Effector memory CD8-positive, alpha-beta T cell (primary cell): ENCODE measurements at places on chromosomes 12 and 14.

GRCh38 chr14:71591929-71592328 lies 340.3 kb upstream of the RGS6 start:
- no peak for DNase-seq

- DNase-seq: no peak
These were observed 145.1 kb downstream of the ACSS3 start for GRCh38 chr12:81222846-81223592.

GRCh38 chr12:95182868-95183415 lies 34.3 kb downstream of the FGD6 start:
- no peak for DNase-seq

GRCh38 chr14:33792009-33792719 lies 158.7 kb downstream of the EGLN3 start:
- DNase-seq: no peak

DNA sequence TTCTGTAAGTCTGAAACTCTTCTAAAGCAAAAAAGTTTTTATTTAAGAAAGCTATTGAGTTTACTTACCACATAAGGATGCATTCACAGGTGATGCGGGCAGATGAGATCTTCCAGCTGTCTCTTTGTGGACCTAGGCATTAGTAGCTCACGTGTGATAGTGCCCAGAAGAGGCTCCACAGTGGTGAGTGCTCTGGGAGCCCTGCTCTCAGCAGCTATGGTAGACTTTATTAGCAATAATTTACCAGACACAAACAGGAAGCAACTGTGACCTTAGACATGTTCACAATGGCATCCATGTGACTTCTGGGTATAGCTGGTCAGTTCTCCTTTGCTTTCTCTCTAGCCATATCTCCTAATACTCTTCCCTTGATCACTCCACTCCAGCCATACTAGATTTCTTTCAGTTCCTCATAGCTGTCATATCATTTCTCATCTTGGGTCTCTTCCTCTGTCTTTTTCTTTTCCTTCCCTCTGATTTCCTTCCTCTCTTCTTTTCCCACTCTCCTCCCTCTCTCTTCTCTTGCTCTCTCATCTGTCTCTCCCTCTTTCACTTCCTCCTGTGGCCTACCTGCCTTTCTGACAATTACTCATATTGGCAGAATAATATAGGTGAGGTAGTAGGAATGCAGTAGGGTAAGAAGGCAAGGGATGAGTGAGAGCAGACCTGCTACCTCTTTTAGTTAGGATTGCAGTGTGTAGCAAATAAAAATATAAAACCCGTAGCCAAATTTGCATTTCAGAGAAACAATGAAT lies 75.2 kb upstream of the SCAF11 start:
- no peak for DNase-seq

DNA sequence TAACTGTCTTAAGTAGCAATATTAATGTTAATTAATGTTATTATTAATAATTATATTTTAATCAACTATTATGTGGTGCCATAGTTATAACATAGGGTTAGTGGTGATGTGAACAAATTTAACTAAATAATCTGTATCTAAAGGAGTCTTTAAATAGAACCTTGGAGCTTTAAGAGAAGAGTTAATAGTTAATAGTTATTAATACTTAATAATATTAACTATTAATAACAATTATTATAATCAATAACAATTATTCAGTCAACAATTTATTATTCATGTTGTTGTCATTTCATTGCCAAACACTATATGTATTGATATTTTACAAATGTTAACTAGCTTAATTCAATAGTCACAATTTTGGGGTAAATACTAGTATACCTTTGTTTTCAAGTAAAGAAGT lies 58.2 kb downstream of the SLC16A7 start:
- no peak for DNase-seq

DNA sequence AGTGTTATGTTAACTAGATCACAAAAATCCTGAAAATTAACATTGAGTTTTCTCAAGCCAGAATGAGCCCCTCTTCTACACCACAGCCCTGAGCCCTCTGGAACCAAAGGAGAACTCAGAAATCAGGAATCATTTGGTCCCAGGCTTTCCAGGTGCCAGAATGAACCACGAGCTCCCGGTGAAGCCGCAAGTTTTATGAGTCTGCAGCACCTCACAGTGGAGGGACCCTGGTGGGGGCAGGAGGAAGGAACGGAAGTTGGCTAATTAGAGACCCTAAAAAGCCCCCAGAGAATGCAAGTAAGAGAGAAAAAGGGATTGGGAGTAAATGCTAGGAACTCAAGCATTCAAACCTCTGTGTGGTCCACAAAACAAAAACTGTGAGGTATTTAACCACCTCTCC lies 52.9 kb upstream of the BCL2L14 start:
- DNase-seq: no peak

- no peak for DNase-seq
These were observed 5.5 kb downstream of the ASIC1 start for GRCh38 chr12:50062728-50063460.

GRCh38 chr14:73696466-73697400 lies 17.5 kb downstream of the PNMA1 start:
- DNase-seq: no peak

GRCh38 chr12:29026419-29026818 lies 122.7 kb upstream of the FAR2 start:
- DNase-seq: no peak

- no peak for DNase-seq
These were observed 48.2 kb downstream of the FOXA1 start for GRCh38 chr14:37546621-37547447.

GRCh38 chr12:125852116-125852515 lies 786.9 kb downstream of the AACS start:
- no peak for DNase-seq

GRCh38 chr12:104873374-104873773 lies 84.7 kb downstream of the SLC41A2 start:
- DNase-seq: no peak

DNA sequence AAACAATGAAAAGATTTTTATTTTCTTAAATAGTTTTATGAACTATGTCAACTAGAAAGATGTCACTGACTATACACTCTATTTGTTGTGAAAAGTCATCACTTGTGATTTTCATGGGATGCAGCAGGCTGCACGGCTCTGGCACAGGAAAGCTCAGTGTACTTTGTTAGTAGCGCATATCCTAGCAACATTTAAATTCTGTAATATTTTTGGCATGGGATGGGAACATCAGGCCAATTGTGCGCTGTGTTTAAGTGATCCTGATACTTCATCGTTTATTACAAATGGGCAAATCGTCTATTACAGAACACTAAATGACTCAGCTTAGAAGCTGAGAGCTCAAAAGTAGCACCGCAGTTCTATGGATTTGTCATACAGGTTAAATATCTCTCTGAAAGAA lies 60.7 kb upstream of the SAV1 start:
- no peak for DNase-seq

DNA sequence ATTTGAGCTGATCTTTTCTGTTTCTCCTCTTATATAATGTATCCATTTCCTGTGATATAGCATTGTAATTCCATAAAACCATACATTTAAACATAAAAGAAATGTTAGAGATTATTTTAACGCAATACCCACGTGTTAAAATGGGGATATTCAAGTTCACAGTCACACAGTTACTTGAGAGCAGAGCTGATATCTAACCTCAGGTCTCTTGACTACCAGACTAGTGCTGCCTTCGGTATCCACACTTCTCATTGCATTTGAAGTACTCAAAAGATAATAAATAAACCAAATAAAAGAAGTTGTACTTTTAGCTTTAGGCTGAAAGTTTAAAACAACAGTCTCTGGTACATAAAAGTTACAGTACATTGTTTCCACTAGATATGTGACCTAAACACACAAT lies 2.9 kb downstream of the CLECL1 start:
- DNase-seq: no peak

DNA sequence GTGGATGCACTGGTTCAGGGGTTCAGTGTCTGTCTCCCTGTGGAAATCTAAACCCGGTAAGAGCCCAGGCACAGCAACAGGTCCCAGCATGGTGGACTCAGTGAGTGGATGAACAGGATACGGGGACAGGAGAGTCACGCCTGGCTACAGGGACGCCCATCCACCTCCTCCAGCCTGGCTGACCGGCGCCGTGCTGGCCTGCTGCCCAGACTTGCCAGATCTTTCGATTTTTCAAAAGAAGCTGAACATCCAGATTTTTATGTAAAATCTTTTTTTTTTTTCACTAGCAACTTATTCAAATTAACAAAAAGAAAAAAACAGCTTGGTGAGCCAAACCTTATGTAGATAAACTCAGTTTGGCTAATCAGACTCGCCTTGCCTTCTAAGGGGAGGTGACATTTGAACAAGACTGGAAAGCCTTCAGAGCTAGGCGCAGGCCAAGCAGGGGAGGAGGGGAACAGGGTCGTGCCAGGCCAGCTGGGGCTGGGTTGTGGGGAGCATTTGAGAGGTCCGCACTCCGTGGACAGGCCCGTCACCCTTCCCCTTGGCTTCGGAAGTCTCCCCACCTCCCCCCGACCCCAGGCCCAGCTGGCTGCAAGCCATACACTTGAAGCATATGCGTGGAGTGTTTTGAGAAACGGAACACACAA lies 87.8 kb upstream of the NCOR2 start:
- no peak for DNase-seq

- DNase-seq: no peak
These were observed 61.1 kb upstream of the RIN3 start for GRCh38 chr14:92452471-92452870.

- peak; percentile 43 for DNase-seq
These were observed 64.1 kb upstream of the PPP4R3A start for GRCh38 chr14:91573894-91574837.

DNA sequence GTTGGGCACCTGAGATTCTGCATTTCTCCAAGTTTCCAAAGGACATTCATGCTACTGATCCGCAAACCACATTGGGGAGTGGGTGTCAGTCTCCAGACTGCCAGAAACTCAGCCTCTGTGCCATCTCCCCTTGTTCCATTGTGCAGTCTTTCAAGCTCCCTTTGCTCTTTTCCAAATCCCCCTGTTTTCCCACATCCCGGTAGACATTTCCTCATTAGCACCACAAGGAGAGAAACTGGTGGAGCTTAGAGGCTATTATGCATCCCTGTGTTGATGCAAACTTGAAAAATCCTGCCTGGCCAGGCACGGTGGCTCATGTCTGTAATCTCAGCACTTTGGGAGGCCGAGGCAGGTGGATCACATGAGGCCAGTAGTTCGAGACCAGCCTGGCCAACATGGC lies 10.7 kb downstream of the CCDC63 start:
- DNase-seq: no peak

- peak; percentile 24 for DNase-seq
These were observed 78.7 kb downstream of the NEDD1 start for GRCh38 chr12:96985515-96986362.

- no peak for DNase-seq
These were observed 6.9 kb upstream of the TUNAR start for GRCh38 chr14:95869776-95870175.

DNA sequence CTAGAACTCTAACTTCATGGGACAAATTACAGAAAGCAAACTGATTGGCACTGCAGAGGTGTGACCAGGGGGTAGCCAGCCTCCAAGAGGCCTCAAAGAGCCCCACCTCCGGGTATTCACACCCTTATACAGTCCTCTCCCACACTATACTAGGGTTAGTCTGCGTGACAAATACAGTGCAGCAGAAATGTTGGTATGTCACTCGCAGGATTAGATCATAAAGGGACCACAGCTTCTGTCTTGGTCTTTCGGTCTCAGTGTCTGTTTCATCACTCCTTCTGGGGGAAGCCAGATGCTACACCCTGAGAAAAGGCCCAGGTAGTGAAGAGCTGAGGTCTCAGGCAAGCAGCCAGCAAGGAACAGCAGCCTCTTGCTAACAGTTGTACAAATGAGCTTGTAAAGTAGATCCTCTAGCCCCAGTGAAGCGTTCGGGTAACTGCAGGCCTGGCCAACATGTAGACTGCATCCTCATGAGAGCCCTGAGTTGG lies 68.9 kb upstream of the SAV1 start:
- no peak for DNase-seq

DNA sequence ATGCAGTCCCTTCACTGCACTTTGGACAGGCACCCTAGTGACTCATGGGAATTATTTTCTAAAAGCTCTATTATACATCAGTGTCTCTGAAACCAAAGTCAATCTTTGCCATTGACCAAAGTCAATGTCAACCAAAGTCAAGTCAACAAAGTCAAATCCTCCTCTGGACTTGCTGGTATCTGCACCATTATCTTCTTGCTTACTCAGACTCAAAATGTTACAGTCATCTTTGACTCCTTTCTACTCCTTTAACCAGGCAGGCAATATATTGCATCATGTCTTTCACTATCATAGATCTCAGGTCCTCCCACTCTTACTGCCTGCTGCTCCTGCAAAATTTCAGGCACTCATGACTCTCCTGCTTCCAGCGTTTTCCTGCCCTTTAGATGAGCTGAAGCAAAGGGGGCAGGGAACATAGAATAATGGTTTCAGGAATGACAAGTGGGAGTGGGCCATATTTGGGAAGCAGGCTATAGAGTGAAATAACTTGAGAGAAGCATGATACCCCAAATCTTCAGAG lies 39.2 kb downstream of the IGF1 start:
- DNase-seq: no peak

DNA sequence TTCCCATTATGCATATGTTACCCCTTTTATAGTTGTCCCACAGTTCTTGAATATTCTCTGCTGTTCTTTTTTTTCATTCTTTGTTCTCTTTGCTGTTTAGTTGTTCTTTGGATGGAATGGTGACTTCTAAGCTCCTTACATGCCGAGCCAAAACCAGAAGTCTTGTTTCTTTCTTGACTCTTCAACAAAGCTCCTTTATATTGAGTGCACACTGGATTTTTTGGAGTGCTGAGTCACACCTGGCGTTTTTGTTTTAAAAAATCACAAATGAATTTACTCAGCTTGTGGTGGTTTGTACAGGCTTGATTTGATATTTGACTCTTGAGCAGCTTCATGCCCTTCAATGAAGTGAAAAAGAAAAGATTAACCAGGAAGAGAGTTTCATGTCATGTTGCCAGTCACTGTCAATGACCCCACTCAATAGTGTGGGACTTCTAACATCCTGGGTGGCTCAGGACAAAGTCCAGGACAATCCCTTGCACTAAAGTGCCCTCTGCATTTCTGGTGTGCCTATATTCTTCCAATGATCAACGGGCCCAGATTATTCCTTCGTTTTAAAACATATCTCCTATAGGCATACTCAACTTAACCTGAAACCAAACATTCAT lies 112.4 kb upstream of the SLC38A4 start:
- DNase-seq: no peak

- no peak for DNase-seq
These were observed 11.8 kb upstream of the TAMALIN start for GRCh38 chr12:51994959-51995358.

- DNase-seq: no peak
These were observed 57.6 kb downstream of the CCDC59 start for GRCh38 chr12:82300611-82301010.

DNA sequence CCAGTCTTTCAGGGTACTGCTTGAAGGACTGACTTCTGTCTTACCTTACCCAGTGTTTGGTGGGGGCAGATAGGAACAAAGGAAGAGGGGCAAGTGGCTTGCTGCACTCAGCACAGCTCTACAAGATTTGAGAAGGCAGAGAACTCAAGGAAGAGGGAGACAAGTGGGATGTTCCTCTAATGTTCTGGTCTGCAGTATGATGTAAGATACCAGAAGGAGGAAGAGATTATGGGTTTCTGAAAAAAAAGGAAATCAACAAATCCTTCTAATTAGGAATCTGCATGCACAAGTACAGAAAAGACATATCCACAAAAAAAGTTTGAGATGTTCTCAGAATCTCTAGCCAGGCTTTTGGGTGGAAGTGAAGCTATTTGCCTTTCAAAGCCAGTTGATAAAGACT lies 37.1 kb downstream of the USP15 start:
- no peak for DNase-seq
